ENCODE measurements at places on chromosomes 12 and 14.

- no peak for DNase-seq
Observed at GRCh38 chr14:99150236-99150635, 121.8 kb downstream of the BCL11B start.

DNA sequence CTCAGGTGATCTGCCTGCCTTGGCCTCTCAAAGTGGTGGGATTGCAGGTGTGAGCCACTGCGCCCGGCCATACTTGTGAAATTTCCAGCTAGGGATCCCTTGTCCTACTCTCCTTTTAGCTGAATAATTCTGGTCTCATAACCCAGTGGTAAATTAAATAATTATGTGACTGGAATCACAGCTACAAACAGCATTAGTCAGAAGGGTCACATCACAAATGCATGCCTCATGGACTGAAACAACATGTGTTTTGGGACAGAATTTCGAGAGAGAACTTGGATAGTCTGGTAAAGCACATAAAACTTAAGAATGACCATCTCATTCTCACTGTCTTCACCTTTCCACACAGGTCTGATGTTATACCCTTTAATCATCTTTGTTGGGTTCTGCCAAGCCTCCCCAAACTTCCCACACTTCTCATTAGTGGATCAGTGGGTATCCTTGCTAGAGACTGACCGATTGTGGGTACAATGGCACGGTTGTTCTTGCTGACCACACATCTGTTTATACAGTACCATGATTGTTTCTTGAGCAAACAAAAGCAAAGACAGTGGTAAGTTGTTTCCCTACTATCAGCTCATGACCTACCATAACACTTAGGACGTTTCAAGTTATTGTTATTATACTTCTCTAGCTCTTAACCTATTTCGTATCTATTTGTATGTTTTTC is 5.1 kb downstream of the GPRC5D start:
- DNase-seq, result no peak

GRCh38 chr12:115916910-115917668 is 360.4 kb downstream of the MED13L start:
- peak; percentile 56 for DNase-seq

DNA sequence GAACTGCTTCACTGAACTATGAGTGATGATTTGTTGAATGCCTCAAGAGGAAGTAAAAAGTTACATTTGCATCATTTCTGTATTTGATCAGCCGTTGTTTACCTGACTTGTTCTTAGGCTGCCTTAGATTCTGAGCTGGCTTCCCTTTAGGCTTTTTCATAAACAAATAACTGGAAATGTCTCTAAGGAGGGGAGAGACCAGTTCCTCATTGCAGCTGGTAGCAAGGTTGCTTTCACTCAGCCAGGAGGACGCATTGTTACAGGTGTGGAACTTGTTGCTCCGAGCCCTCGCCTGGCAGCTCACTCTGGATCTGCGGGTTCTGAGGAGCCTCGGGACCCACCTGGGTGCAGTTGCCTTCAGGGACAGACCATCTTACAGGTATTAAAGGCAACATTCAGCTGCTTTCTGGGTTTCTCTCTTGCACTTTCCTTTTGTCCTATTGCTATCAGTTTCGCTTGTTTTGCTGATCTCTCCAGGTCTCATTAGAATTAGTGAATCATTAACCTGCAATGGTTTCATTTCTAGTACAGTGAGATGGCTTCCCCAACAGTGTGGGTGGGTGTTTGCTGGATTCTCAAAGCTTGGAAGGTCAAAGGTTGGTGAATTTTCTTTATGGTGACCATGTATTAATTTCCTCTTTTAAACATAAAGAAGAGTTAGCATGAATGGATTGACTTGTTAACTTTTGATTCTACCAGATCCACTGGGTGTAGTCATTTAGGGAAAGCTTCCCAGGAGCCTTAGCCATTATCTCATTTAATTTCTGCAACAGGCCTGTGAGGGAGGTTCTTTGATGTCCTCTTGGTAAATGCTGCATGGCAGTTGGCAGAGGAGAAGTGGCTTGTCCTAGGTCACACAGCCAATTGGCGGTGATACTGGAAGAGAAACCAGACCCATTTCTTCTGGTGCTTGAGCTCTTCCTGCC is at the start of gene PLEKHG7:
Gene PLEKHG7, plus strand, starts transcription at position 236 of the 926 bp plus-strand sequence. CDS start 3,643 bp downstream, outside the sequence.
- DNase-seq, result no peak

DNA sequence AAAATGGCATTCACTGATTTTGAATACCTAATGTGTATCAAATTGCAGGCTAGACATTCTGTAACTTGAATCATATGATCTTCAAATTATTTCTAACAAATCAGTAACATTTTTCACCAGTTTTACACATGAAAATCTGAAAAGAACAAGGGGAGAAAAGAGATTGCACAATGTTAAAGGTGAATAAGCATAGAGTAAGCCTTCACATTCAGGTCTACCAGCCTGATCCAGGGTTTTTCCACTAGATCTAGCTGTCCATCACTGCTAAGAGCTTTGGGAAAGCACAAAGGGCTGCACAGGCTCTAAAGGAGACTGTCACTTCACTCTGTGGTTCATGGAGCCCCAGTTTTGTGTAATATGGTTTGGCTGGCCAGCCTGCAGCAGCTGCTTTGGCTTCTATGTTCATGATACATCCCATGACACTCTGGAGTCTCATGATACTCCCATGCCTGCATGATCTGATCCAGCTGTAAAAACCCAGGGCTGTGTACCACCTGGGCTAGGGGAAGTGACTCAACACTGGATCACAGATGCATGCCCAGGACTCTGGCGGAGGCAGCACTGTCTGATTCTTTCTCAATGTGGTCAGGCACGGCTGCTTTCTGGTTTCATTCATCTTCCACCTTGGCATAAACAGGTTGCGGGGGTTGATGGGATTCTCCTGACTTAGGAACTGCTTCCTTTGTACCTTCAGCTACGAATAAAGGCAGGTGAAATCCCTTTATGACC is 859.7 kb downstream of the GALC start:
- DNase-seq, result no peak
